Cardiac ventricle fibroblast (primary cell): ENCODE measurements at places on chromosomes 3 and 15. TPM values are rescaled to one million over a fixed set of nuclear protein-coding genes. Genes with fewer than 3 reads are reported as not detected.

Gene CNTN6
- not detected in 2 replicates for total RNA-seq

Gene USF3
- total RNA-seq, result 11.5 and 14.1 TPM in 2 replicates

Gene IRAK2
- 6.3 and 7.8 TPM in 2 replicates for total RNA-seq

Gene LRRIQ4
- not detected in 2 replicates for total RNA-seq

Gene TICRR
- total RNA-seq, result 0.69 and 0.88 TPM in 2 replicates

Gene SLC6A1
- not detected in 2 replicates for total RNA-seq

Gene HEG1
- 145 and 149 TPM in 2 replicates for total RNA-seq

Gene FANCD2OS
- not detected in 2 replicates for total RNA-seq

Gene OR5K3
- not detected in 2 replicates for total RNA-seq

Gene UBE2E1
- 50.1 and 61.5 TPM in 2 replicates for total RNA-seq

Gene ZPLD1
- total RNA-seq, result not detected in 2 replicates

Gene TRIM42
- not detected in 2 replicates for total RNA-seq

Gene ITPR1
- 37.4 and 43.6 TPM in 2 replicates for total RNA-seq

Gene RAD51
- 1.7 and 2.7 TPM in 2 replicates for total RNA-seq

Gene P2RY1
- 2.1 and 2.6 TPM in 2 replicates for total RNA-seq

Gene SLC35G2
- 7.7 and 12.2 TPM in 2 replicates for total RNA-seq

Gene TGM4
- not detected in 2 replicates for total RNA-seq

Gene CILP
- total RNA-seq, result 5.5 and 6.7 TPM in 2 replicates

Gene IL5RA
- not detected in 2 replicates for total RNA-seq

Gene IL1RAP
- total RNA-seq, result 14.3 and 22.0 TPM in 2 replicates

Gene LRRC3B
- not detected in 2 replicates for total RNA-seq

Gene SERP1
- total RNA-seq, result 230 and 253 TPM in 2 replicates

Gene IQCF5
- total RNA-seq, result not detected in 2 replicates

Gene CHRNB4
- not detected in 2 replicates for total RNA-seq

Gene LMOD3
- not detected in 2 replicates for total RNA-seq

Gene MYH15
- total RNA-seq, result 0.10 TPM in 1 of 2 replicates, not detected in the other

Gene CLDN18
- total RNA-seq, result not detected in 2 replicates

Gene INSYN1
- 3.6 and 5.6 TPM in 2 replicates for total RNA-seq

Gene BCL2A1
- total RNA-seq, result not detected in 2 replicates

Gene GOLGA6L7
- total RNA-seq, result not detected in 2 replicates

Gene CPLX3
- total RNA-seq, result not detected in 2 replicates

Gene NMD3
- 44.8 and 51.8 TPM in 2 replicates for total RNA-seq

Gene RBPMS2
- 0.24 and 0.50 TPM in 2 replicates for total RNA-seq

Gene SNAP23
- total RNA-seq, result 44.9 and 48.7 TPM in 2 replicates

Gene GRM2
- not detected in 2 replicates for total RNA-seq

Gene SMAD6
- 31.4 and 43.7 TPM in 2 replicates for total RNA-seq

Gene TGM5
- total RNA-seq, result not detected in 2 replicates

Gene STAB1
- 3.0 and 4.4 TPM in 2 replicates for total RNA-seq

Gene TLR9
- not detected in 2 replicates for total RNA-seq

Gene MYL3
- total RNA-seq, result 1.7 and 2.9 TPM in 2 replicates

Gene CYP1A1
- total RNA-seq, result not detected in 2 replicates
